ENCODE measurements at places on chromosomes 6 and 20. TPM values are rescaled to one million over a fixed set of nuclear protein-coding genes. Genes with fewer than 3 reads are reported as not detected.

The GSTA2 gene
- total RNA-seq: not detected

The GJA1 gene
- 4.0 TPM for total RNA-seq

DNA sequence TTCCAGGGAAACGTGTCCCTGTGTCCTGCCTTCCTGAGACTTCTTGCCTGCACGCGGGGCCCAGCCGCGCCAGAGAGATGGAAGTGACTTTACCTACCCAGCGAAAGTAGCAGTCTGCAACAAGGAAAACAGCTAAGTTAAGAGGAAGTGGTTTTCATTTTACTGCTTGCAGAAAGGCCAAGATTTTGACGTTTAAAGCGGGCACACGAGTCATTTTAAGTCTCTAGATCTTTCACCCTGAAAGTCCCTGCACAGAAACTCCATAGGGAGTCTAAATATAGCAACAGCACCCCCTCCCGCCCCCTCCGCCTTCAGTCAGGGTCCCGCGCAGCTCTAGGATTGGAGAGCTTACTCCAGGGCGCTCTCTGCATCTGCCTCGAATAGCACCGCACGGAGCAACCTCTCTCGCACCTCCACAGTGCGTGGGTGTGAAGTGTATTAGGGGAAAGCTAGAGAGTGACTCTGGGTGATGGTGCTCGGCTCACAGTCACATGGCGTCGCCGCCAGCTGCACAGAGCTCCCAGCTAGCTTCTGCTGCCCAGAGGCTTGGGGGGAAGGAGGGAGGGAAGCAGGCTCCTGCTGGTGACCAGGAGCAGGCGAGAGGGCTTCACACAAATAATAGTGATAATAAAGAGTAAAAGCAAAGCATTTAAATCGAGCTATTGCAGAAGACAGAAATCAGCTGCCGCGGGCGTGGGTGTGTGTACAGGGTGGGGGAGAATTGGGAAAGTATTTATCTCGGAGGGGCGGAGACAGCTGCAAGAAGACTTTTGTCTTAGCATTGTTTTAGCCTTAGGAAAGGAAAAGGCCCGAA lies 1.8 kb upstream of the KCNQ5 start:
- peak; percentile 11 for DNase-seq

DNA sequence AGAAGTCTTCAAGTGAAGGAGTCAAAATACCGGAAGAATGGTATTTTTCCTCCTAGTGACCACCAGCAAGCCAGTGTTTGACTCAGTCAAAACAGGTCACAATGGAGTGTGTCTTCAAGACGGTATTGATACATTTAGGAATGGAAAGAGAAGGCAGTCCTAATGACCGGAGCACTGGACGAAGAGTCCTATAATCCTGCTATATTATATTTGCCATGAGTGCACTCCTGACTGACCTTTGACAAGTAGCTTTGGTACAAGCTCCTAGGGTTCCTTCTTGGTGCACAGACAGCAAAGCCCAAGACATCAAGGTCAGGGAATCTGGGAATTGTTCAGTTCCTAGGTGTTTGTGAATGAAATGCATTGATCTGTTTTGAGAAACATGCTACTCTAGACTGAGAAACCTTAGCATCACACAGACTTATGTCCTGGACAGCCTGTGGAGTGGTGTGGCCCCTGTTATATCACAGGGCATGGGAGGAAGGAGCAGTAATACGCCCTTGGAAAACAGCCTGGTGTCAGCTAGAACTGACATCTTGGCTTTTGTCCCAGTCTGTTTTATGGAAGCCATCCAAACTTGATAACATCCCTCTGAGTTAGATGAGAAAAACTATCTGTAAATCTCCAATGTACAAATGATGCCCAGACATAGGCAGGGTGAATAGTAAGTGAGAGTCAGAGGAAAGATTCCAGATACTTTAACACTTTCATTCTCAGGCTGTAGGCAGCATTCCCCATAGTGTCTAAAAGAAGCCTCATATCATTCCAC lies 18.5 kb downstream of the NOX3 start:
- DNase-seq: no peak

The MROH8 gene
- total RNA-seq: 2.1 TPM

The TXLNB gene
- total RNA-seq: 0.73 TPM

The EYA4 gene
- total RNA-seq: 36.8 TPM

DNA sequence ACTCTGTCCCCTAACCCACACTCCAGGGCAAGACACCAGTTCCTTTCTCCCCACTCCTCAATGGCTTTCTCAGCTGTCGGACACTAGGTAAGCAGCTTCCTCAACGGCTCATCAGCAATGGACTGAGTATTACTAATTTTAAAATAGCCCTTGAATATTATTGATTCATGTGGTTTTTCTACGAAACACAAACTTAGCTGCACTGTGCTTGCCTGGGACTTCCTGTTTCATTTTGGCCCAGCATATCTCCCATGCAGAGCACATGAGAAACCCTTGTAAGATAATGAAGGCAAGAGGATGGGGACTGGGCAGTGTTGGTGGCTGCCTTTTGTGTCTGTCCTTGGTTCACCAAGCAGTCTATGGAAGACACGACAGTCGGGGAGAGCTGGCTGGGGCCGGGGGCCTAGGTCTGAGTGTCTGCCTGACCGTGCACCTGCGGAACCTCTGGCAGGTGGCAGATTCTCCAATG lies 48.9 kb downstream of the RNASET2 start:
- DNase-seq: no peak

- no peak for DNase-seq
Observed at GRCh38 chr6:160742090-160742489, 40.0 kb downstream of the PLG start.

- DNase-seq: no peak
Observed at GRCh38 chr6:8743170-8743745, 307.9 kb upstream of the SLC35B3 start.

The TUBB gene
- 1,704 TPM for total RNA-seq

DNA sequence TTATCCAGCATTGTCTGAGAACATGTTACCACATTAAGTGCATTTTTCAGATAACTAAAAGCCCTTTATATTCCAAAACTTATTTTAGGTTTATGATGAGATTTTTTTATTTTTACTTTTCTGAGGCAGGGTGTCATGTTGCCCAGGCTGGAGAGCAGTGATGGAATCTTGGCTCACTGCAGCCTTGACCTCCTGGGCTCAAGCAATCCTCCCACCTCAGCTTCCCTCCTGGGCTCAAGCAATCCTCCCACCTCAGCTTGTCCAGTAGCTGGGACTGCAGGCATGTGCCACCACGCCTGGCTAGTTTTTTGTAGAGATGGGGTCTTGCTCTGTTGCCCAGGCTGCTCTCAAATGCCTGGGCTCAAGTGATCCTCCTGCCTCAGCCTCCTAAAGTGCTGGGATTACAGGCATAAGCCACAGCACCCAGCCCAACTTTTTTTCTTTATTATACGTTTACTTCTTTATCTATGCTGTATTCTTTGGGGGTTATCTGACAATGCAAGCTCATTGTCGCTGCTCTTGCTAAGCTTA lies 6.2 kb downstream of the DYNLT1 start:
- no peak for DNase-seq

DNA sequence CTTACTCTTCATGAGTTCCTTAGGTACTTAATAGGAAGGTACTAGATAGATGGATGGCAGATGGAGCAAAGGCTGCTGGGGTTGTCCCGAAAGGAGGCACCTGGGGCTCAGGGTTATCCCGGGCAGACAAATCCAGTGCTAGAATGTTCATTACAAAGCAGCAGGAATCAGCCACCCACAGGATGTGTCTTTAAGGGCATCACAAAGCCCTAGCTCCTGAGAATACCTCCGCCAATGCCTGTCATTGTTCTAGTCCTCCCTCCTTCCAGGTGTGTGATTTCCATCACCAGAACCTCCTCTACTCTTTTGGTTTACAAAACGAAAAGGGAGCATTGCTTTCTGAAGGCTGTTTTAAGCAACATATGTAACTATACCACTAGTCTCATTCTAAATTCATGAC lies 138.1 kb downstream of the KIF6 start:
- no peak for DNase-seq

GRCh38 chr6:144340541-144341371 lies 55.6 kb downstream of the UTRN start:
- no peak for DNase-seq

The ATP6V1G2 gene
- 0.91 TPM for total RNA-seq

DNA sequence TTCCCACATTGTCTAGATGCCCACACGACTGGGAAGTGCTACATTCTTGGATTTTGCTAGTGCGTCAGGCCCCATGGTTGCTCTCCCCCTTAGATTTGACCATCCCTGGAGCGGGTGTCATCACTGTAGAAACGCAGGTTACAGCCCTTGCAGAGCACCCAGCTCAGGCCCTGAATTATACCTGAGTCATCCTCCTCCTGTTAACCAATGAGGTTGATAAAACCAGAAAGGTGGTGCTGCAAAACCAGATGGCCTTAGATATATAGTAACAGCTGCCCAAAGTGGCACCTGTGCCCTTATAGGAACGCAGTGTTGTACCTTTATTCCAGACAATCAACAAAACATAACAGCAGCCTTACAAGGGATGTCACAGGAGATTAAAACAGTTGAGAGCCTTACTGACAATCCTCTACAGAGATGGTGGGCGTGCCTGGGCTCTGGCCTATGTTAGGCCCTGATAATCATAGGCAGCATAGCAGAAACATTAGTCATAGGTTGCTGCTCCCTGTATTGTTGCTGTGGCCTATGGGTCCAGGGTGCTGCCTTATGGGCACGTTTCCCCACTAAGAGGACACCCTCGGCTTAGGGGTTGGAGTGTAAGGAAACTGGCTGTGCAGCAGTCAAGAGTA lies 33.6 kb upstream of the HSF2 start:
- peak; percentile 58 for DNase-seq

The MYLIP gene
- 36.3 TPM for total RNA-seq

- peak; percentile 5 for DNase-seq
Observed at GRCh38 chr6:78611102-78611620, 256.2 kb upstream of the IRAK1BP1 start.

- no peak for DNase-seq
Observed at GRCh38 chr20:45090481-45090880, 10.4 kb downstream of the KCNS1 start.

The TRIM38 gene
- total RNA-seq: 3.2 TPM

The SH3BGRL2 gene
- total RNA-seq: 9.0 TPM

DNA sequence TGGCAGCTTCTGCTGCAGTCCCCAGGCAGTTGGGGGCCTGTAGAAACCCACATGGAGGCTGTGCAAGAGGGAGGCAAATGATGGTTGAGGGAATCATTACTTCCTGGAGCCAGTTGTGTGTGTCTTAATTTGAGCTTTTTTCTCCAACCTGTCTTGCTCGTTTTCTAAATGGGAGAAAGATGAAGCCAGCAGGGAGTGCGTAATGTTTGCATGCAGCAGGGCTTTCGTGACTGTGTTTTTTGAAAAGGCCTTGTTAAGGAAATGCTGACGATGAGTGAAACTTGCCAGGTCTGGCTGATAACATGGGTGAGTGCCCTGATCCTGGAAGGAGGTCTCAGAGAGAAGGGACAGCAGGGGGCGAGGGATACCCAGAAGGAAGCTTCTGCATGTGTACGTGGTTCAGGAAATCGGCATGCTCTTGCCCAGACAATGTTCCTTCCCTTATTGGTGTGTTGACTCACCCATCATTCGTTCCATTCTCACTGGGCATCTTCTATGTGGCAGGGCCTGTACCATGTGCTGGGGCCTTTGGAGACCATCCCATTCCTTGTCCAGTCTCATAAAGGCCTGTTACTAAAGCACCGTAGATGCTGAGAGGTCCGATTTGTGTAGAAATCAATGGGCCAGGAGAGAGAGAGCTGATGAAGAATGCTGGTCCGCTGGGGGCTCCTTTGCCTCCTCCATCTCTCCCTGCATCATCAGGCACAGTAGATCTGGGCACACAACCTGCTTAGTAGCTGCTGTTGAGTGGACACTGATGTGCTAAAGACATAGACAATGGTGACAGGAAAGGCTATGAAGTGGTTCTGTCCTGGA lies 27.4 kb downstream of the GLP1R start:
- no peak for DNase-seq

GRCh38 chr6:34146021-34146782 lies at the start of gene GRM4:
TSS of gene GRM4 (minus strand) at chr6:34146087. CDS start at chr6:34133496, 12,591 bp downstream.
- DNase-seq: no peak

The ELOVL2 gene
- total RNA-seq: 21.1 TPM

The EPPIN gene
- total RNA-seq: not detected

DNA sequence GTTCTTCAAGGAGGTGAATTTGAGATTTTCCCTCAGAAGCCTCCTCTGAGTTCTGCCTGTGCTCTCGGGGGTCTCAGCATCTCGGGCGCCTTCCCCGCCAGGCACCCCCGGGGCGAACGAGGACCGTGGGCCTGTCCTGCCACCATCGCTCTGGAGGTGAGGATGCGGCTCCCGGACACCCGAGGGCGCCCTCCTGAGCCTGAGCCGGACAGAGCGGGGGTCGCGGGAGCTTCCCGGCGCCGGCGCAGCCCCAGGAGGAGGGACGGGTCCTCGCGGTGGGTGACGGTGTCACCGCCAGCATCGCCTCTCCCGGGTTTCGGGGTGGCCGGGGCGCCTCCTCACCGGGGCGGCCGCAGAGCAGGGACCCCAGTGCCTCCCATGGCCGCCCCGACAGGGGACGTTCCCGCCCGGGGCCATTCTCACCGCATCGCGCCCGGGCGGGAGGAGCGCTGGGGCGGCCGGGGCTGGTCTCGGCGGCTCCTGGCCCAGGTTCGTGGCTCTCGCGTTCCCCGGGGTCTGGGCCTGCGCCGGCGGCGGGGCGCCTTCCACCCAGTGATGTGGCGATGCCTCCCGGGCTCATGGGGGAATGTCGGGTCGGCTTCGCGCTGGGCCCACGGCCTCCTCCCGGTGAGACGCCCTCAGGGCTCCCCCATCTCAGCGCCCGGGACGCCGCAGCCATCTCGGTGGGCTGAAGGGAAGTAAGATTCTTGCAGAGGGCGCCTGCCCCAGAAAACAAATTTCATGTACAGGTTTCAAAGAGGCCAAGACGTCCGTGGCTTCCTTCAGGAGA lies 210.5 kb downstream of the ERMARD start:
- no peak for DNase-seq

- DNase-seq: peak; percentile 14
Observed at GRCh38 chr6:74357321-74357720, 661.3 kb downstream of the CD109 start.

The MBOAT1 gene
- total RNA-seq: 7.7 TPM

GRCh38 chr6:105880030-105880492 lies 206.1 kb upstream of the PRDM1 start:
- no peak for DNase-seq

The TBXT gene
- total RNA-seq: not detected

GRCh38 chr6:69232008-69232407 lies 564.8 kb downstream of the LMBRD1 start:
- no peak for DNase-seq

- DNase-seq: no peak
Observed at GRCh38 chr6:144335311-144335861, 50.3 kb downstream of the UTRN start.

GRCh38 chr20:4959592-4959991 lies 41.7 kb downstream of the SLC23A2 start:
- DNase-seq: no peak

DNA sequence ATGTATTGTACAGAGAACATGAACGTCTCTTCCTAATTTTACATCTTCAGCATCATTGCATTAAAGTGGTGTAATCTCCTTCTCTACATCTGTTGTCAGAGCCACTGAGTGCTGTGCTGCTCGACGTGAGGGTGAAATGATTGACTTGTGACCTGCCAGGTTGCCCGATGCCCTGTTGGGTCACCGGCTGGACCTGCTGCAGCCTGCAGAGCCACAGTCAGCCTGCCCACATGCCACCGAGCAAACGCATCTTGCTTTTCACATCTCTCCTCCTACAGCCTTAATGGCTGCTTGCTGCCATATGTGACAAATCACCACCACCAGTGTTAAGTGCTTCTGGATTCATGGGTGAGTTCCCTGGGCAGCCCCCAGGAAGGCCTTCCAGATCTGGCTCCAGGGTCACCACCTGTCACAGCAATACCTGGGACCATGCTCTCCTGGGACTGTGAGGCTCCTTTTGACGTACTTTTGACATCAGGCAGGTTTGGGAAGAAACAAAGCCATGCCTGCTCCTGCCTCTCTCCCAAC lies 80.3 kb downstream of the ASXL1 start:
- DNase-seq: peak; percentile 0

The B3GAT2 gene
- 0.05 TPM for total RNA-seq

The IL17F gene
- not detected for total RNA-seq

The SRSF6 gene
- total RNA-seq: 124 TPM

All from SJCRH30 (cell line).